ENCODE measurements at places on chromosomes 3 and 15.

- no peak for DNase-seq
These were observed 50.8 kb upstream of the CACNA2D3 start for GRCh38 chr3:54071601-54072000.

DNA sequence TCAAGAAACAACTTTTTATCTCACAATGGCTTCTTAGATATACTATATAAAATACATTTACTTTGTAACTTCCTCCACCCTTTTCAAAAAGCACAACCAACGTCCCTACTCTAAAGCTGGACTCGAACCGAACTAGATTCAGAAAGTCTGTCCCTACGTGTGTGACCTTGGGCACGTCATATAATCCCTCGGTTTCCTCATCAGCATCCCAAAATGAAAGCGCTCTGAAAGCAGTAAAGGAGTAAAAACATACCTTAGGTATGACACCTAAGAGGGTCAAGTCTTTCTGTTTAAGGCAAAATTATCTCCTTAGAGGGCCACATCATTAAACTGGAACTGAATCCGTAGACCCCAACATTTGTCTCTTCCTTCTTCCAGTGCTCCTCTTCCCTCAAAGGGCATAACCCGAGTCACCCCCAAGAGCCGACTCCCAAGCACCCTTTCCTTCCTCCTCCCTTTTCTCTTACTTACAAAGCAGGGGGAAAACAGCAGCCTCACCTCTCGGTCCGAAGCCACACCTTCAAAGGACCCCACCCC lies 663 bp downstream of the PDCD10 start:
- DNase-seq = peak; percentile 28

GRCh38 chr3:197501879-197502620 lies 53.7 kb downstream of the BDH1 start:
- peak; percentile 74 for DNase-seq

- no peak for DNase-seq
These were observed 132.1 kb downstream of the DOCK3 start for GRCh38 chr3:50806806-50807205.

GRCh38 chr3:13149330-13150108 lies 76.3 kb upstream of the IQSEC1 start:
- no peak for DNase-seq

GRCh38 chr15:65963358-65963757 lies 94.1 kb downstream of the RAB11A start:
- no peak for DNase-seq

GRCh38 chr15:62719316-62719715 lies 323.2 kb upstream of the TPM1 start:
- DNase-seq = no peak

DNA sequence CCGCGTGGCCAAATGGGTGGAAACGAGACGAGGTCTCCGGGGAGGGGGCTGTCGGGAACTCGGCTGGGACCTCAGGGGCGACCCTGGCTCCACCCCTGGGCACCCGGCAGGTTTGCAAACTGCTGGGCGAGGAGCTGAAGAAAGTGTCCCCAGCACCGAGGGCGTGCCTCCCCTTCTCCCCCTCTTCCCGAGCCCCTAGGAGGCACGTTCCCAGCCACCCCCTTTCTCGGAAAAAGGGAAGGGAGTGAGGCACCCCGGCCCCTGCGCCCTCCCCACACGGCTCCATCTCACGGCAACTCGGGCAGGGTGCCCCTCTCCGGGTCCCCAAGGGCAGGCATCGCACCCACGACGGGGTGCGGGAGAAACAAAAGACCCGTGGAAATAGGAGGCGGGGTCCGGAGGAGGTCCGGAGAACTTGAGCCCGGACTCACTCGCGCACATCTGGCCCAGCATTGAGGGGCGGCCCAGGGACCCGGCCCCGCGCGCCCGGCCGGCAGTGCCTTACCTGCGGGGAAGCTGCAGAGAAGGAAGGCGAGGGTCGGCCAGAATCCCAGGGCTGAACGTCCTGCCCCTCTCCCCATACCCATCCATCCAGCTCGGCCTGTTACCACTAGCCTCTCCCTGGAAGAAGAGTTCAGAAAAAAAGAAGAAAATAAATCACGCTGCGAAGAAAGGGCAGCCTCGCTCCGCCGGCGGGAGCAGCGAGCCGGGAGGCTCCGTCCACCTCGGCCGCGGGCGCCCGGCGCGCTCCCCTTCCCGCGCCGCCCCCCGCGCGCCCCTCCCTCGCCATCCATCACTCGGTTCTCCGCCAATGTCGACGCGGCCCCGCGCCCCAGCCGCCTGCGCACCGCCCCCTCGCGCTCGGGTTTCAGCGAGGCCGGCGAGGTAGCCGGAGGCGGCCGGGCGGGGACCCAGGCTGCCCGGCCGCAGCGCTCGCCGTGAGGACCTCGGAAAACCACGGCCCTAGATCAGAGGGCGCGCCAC lies 16.3 kb downstream of the RGMA start:
- DNase-seq = no peak

GRCh38 chr15:33735637-33736247 lies 232.6 kb upstream of the CHRM5 start:
- DNase-seq = no peak

DNA sequence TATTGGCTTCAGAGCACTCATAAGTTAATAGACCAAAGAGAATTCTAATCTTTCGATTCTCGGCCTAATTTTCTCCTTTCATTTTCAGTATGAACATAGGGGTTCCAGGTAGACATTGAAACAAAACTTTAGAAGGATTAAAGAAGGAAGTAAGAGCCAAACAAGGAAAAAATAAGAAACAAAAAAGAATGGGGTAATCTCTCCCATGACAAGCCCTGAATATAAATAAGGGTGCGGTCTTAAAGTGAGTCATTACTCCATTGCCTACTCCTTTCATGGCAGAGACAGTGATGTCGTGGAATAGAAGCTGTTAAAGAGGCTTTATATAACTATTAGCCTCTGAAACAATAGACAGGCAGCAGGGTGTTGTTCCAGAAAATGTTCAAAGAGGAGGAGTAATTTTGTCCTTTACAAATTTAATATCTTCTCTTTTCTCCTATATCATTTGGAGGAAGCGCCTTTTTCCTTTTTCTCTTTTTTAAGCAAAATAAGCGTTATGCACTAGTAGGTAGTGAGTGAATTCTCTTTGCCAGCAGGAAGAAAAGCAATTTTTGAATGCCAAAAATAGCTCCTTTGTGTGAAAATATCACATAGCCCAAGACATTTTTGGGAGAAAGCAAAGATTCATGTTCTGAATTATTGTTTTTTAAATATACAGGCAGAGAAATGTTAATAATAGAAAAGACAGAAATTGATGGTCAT lies 607.9 kb upstream of the KCNMB2 start:
- DNase-seq = peak; percentile 85

DNA sequence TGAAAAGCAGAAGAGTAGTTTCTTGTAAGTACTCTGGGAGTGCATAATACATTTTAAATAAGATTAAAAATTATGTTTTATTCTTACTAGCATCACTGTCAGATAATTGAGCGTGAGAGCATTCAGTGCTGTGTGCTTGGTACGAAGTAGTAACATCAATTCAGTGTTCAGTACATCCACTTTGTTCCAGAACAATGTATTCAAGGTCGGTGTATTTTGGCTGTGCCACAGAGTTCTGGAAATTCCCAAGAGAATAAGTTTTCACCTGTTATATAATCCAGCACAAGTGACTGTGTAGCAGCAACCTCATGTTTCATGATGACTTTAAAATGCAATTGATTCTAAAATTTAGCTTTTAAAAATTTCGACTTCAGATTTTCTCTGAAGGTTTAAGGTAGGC lies 130.6 kb downstream of the IGF1R start:
- no peak for DNase-seq

DNA sequence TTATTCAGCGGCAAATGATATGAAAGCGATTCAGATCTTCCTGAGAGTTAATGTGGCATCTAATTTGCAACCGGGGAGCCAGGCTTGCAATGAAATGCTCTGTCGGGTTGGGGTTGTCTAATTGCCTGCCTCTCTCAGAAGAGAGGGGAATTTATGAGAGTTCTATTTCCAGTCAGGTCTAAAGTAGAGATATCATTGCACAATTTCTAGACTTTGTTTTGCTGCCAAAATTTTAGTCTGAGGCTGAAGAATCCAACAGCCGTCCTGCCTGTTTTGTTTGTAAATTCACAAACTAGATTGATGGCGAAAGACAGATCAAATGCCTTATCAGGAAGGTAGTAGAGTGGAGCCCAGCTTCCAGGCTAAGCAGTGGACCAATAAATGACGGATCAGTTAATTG lies 610 bp downstream of the LIPC start:
- DNase-seq = no peak

DNA sequence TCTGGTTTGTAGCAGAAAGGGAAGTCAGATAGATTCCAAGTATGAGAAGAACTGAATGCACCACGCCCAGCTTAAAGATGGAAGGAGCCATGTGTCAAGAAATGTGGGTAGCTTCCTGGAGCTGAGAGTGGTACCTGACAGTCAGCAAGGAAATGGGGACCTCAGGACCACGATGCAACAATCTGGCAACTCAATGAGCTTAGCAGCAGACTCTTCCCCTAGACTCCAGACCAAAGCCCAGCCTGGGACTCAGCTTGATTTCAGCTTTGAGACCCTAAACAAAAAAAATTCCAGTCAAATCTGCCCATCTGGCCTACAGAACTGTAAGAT lies 24.4 kb downstream of the MIX23 start:
- peak; percentile 21 for DNase-seq

DNA sequence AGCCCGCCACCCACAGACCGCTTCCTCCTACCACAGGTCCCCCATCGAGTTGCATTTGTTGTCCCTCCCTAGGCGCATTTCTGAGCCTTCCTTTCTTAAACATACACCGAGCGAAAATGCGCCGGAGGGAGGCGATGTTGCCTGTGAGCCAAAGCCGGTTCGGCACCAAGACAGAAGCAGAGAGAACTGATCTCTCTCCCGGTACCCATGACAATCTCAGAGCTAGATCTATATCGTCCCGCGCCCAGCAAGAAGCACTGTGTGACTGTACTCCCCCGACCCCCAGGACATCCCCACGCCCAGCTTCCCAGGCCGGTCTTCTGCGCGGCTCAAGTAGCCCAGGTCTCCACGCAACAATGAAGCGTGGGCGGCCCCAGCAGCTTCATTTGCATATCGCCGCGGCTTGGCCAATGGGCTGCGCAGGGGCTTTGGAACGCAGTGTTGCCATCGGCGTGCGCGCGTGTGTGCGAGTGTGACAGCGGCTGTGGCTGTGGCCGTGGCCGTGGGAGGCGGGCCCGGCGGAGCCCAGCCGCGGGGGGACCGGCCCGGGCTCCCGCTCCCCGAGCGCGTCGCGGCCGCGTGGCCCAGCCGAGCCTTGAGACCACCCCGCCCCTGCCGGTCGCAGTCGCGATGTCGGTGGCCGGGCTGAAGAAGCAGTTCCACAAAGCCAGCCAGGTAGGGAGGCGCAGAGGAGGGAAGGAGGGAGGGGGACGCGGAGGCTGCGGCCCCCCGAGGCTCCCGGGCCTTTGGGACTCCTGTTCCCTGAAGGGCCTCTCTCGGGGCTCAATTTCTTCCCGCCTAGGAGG lies at the start of gene SH3GL3:
Gene SH3GL3 (plus strand): TSS at position 438 of the 806 bp plus-strand sequence. CDS start 193 bp downstream, at position 631.
- DNase-seq = peak; percentile 49

DNA sequence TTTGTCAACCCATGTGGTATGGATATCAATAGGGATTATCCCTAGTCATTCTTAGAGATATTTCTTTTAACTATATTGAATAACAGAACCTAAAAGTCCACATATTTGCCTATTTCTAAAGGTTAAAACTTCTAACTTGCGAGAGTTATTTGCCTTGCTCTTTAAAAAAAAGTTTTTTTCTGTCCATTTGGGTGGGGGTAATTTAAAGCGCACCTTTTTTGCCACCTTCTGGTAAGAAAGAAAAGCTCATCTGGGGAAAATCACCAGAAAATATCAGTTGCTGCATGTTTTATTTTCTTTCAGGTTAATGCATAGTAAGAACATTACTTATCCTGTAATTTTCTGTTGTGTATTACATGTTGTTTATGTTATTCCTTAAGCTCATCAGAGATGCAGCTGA lies 242.0 kb upstream of the GOLGA6L4 start:
- DNase-seq = no peak

GRCh38 chr3:32817257-32817557 lies 590 bp upstream of the TRIM71 start:
- peak; percentile 43 for DNase-seq

- DNase-seq = no peak
These were observed 90.0 kb upstream of the ADPGK start for GRCh38 chr15:72873379-72874233.

DNA sequence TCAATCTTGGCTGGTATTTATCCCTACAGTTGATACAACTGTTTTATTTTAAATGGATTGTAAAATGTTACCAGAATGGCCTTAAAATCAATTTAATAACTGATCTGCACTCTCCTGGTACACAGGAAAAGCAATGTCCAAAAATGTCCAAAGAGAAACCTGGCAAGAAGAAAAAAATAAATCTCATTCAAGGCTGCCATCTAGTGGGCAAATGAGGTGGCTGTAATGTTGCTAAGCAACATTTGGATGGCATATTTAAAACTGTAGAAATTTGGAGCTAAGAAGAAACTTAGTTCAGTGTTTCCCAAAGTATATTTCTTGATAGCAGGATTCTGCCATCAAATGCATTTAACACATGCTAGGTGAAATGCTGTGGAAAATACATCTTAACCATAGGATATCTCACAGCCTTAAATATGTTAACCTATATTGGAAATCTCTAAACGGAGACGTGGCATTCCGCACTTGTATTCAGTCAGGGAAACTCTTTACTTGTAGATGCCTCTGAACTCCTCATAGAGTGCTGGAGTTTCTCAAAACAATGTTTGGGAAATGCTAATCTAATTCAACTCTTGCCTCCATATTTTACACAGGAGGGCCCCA lies 216.8 kb downstream of the ERC2 start:
- DNase-seq = peak; percentile 54

Measured in inflammatory macrophage (primary cell).